Neural crest cell (in vitro differentiated cells): ENCODE measurements at places on chromosomes 2 and 18.

DNA sequence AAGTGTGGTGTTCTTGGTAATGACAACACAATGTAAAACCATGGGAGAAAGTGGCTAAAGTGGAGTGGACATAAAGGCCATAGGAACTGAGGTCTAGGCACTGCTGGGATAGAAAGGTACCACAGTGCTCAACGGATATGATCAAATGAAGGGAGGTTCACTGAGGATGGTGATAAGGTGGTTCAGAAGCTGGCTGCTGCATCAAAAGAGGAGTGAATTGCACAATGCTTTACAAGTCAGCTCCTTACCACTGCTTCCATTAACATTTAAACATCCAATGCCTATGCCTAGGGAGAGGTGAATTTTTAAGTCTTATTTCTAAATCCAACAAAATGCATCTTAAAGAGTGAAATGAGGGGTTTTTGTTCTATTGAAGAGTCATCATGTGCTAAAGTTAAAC lies 100.1 kb upstream of the ITGB6 start:
- DNase-seq: no peak

- no peak for DNase-seq
Measured at GRCh38 chr2:235444101-235444597, 49.7 kb upstream of the AGAP1 start.

- DNase-seq: no peak
Measured at GRCh38 chr2:237859533-237860272, at the start of gene RAMP1. Gene RAMP1, plus strand, starts transcription at chr2:237859623. Its CDS starts 53 bp downstream, at chr2:237859676.

- DNase-seq: peak; percentile 11
Measured at GRCh38 chr2:54106631-54107454, 8.6 kb upstream of the ACYP2 start.

DNA sequence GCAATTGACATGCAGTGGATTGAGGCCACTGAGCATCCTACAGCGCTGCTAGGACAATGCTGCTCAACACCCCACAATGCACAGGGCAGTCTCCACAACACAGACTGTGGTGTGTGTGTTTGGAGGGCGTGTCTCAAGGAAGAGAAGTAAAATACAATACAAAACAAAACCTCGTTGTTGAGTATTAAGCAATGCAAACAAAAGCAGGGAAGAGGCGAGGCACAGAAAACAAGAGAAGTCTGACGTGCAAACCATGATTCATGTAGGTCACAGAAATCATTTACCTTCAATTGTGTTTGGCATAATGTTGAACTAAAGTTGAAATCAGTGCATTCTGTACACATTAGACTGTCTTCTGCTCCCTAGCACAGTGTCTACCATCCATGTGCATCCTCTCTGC lies 260.9 kb downstream of the PHLPP1 start:
- DNase-seq: no peak

- DNase-seq: no peak
Measured at GRCh38 chr2:231186325-231186724, 12.1 kb upstream of the ARMC9 start.

- DNase-seq: no peak
Measured at GRCh38 chr2:9398881-9399780, 24.2 kb downstream of the ITGB1BP1 start.

DNA sequence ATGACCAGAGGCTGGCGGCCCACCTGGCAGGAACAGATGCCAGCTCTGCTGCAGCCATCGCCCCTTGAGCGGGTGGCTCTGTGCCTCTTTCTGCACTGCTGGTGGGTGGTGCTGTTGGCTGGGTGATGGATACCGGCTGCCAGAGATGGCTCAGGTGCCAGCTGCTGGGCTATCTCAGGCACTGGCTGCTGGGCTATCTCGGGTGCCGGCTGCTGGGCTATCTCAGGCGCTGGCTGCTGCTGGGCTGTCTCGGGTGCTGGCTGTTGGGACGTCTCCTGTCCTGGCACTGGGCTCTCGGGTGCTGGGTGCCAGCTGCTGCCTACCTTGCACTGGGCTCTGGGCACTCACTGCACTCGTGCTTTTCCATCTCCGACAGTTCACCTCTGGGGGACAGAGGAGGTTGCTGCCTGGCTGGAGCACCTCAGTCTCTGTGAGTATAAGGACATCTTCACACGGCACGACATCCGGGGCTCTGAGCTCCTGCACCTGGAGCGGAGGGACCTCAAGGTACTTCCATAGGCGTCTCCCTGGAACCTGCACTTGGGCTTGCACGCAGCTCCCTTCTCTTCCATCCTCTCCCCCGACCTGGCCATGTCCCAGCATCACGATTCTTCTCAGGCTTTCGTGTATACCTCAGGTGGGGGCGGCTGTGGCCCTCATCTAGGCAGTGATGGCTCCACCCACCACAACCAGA lies 98.4 kb downstream of the USP40 start:
- no peak for DNase-seq

DNA sequence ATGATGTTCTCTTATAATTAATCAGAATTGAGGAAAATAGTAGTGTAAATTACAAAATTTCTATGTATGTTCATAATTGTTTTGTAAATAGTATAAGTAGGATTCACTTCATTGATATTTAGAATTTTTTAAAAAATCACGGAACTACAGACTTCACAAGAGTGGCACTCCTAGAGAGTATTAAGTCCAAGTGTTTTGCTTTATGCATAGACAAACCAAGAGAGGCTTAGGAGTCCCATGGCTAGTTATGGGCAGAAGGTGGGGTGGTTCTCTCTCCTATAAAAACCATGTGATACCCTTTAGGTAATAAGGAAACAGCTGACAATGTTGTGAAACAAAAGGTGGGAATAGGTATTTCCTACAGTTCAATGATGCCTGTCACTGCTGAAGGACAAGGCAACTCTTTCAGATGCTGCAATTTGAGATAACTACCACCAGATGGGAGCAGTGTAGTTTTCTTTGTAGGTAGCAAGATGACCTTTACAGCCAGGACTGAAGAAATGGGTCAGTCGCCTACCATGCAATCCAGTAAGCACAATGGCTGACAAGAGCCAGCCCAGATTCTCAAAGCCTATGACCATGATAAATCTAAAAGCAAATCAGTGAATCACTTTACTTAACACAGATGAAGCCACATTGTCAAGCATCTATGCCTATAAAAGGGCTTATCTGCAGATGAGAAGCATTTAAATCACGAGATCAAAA lies 83.9 kb downstream of the AAK1 start:
- no peak for DNase-seq

DNA sequence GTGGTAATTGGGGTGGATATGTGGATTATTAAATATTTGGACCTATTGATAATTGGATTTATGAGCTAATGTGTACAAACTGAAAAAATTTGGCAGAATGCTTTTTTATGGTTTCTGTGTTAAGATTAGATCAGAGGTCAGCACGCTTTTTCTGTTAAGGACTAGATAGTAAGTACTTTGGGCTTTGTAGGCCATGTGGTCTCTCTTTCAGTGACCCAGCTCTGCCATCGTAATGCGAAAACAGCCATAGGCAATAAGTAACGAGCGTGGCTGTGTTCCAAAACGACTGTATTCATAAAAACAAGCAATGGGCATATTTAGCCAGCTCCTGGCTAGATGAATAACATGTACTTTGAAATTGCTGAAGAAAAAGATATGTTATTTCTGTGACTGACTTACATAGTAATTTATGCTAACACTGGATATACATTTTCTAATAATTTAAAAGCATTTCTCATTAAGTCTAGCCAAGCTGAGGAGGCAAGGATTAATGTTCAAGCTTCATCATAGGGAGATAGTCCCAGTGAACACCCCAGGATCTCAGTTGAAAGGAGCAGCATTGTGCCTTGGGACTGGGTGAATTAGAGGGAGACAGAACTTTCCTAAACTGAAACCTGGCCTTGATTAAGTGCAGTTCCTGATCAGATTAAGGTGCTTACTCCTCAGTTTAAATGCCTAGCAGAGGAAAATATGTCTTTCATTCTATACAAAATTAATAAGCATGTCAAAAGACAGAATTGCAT lies 20.0 kb downstream of the CCDC138 start:
- no peak for DNase-seq

DNA sequence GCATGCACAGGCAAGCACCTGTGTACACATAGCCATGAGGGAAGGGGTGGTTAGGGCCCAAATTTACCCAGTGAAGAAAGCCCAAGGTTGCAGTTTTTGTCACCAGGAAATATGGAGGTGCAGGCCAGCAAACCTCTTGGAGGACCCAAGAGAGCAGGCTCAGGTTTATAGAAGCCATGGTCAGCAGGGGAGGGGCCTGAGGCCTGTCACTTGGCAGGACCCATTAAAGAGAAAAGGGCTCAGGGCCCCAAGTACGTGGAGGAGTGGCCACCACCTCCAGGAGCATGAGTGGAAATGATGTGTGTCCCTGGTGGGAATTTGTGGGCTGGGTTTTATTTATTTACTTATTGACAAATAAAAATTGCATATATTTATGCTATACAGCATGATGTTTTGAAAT lies 192.9 kb downstream of the HAUS1 start:
- no peak for DNase-seq

DNA sequence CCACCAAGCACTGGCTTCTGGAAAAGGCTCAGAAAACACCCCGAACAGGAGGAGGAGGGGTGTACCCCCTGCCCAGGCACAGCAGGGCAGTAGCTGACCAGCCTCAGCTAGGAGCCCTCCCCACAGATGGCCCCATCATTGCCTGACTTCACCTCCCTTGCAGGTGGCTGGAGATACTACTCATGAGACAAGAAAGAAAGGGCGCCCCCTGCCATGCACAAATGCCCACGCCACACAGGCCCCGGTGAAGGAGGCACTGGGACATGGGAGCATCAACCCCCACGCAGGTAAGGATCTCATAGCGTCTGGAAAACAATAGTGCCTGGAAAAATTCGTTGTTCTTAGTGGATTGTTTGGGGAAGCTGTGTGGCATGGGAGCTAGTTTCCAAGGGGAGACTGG lies 240.6 kb downstream of the TFCP2L1 start:
- DNase-seq: no peak

DNA sequence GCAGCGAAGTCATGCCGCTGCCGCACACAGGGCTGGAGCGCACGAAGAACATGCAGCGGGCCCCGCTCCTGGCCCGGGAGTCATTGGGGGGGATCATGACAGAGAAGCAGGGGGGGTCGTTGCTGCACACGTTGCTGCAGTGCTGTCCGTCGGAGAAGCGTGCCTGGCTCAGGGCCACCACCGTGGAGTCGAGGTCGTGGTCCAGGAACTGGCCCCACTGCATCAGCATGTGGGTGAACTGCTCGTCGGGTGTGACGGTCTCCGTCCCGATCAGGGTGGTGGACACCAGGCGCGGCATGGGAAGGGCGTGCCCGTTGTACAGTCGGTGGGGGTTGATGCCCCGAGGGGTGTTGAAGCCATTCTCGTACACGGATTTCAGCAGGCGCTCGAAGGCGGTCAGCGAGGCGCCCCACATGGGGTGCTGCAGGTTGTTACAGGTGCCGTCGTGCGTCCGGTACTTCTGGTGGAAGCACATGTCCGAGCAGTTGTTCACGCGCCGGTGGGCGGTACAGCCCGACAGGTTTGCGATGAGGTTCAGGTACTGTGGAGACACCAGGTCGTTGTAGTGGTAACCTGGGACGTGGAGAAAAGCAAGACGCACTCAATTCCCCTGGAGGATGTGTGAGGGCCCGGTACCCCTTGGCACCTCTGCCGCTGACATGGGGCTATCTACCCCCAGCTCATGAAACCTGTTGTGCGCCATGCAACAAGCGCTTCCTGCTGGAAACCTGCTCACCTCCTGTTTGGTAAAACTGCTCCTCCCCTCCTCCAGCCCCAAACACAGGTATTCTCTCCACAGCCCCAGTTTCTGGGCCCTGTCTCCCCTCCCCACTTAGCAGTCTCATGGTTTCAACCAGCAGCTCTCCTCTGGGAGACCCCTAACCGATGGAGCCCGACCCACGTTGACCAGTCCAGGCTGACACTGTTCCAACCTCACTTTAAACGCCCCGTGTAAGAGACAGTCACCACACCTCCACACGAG lies 94.9 kb downstream of the PXDN start:
- no peak for DNase-seq

DNA sequence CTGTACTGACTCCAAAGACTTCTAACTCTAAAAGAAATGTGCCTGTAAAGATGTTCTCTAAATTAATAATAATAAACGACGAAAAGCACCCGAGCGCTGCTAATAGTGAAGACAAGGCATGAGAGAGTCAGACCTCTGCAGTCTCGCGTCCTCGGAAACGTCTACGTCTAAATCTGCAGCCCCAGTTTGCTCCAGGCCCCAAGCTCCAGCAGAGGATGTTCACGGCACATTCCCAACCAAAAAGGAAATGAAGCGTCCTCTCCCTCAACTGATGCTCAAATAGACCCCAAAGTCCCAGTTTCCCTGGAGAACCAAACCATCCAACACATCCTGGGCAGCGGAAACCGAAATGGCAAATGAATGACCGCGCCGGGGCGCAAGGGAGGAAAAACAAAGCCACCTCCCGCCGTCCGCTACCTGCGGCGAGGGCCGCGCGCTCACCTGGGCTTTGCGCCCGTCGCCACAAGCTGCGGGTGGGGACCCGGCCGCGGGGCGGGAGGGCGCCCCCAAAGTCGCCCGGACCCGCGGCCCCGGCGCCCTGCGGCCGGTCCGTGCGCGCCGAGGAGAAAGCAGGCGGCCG lies 47.1 kb upstream of the CCDC150 start:
- DNase-seq: peak; percentile 47
